ENCODE measurements at places on chromosomes 6 and 20.

GRCh38 chr6:138572885-138573284 lies 73.6 kb upstream of the NHSL1 start:
- no peak for DNase-seq

- no peak for DNase-seq
Observed at GRCh38 chr6:31971279-31971992, 502 bp downstream of the DXO start.

DNA sequence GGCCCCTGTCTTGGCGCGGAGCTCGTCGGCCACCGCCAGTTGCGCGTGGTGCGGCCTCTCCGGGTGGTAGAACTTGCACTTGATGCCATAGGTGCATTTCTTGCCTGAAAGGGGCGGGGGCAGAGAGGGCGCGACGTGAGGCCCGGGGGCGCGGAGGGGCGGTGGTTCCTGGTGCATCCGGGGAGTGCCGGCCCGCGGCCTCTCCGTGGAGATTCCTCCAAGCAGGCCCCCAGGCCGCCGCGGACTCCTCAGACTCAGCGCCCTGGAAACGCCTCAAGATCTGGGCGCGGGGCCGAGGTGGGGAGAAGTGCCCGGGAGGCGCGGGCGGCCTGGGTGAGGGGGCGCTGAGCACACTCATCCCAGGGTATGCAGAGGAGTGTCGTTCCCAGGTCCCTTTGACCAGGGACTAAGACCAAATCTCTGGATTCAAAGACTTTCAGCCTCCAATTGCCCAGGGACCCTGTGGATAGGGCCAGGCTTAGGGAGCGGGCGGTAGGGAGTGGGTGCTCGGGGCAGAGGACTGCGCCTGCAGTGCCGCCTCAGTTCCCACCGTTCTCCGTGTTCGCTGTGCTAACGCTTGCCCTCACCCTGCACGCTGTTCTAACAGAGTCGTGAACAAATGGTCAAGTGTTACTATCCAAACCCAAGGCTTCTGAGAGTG lies 33.3 kb downstream of the ZC3H12D start:
- DNase-seq, result no peak

DNA sequence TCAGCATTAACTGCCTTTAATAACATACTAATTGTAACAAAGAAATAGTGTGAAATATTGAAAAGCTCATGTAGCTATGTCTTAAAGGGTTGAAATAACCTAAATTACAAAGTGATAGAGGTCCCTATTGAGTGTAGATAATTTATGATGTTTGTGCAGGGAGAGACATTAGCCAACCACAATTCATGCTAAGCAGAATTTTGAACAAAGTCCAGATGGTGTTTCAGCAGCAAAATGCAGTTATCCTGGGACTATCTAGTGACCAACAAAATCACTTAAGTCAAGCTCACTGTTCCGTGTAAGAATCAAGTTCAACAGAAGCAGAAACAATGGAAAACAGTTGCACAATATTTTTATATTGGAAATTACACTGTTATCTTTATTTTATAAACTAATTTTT lies 218.5 kb downstream of the SIM1 start:
- DNase-seq, result no peak

Measured in AML-193 (cell line).